GM23248 (cell line): ENCODE measurements at places on chromosomes 7 and 10. TPM values are rescaled to one million over a fixed set of nuclear protein-coding genes. Genes with fewer than 3 reads are reported as not detected.

DNA sequence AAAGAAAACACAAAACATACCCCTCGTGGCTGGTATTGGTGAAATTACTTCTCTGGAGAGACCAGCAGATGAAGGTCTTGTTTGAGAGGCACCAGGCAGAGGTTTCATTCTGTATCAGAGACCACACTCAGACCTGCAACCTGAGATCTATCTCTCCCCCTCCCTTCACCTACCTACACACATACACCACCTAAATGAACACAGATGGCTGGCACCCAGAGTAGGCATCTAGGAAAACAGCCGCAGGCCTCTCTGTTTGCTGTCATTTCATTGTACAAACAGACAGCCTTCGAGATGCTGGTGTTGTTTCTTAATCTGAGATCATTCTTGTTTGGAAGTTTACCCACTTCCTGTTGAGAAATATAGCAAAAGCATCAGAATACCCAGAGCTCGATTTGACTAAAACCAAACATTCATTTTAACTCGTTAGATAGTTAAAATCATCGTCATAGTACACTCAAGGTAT, 173.9 kb upstream of the SLC25A13 start:
- DNase-seq = no peak

- DNase-seq = peak; percentile 96
Observed at GRCh38 chr7:151687523-151688235, 168.0 kb upstream of the RHEB start.

Gene MRLN
- not detected in 2 replicates for total RNA-seq

DNA sequence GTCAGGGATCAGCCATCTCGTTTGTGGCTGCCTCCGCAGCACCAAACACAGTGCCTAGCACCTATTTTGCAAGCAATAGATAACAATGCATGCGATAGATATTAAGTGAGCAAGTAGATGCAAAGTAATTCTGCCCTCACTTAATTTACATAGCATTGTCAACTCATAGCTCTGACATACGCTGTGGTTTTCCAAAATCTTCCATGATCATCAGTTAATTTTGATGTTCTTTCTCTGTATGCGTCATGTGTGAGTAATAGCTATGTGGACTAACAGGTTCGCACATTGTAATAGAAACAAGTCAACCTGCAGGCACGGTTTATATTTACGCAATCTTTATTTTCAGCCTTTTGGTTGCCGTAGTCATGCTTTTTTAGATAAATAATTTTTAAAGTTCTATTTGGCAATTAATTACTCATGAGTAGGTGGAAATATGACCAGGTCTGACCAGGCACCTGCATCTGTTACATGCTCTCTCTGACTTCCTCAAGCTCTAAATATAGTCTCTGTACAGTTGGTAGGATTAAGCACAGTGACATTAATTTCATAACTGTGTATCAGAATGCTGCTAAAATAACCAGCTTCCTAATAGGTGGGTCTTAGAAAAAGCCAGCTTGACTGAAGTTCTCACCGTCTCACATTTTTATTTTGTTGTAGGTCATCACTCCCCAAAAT, 13.3 kb downstream of the MAP3K8 start:
- peak; percentile 93 for DNase-seq

DNA sequence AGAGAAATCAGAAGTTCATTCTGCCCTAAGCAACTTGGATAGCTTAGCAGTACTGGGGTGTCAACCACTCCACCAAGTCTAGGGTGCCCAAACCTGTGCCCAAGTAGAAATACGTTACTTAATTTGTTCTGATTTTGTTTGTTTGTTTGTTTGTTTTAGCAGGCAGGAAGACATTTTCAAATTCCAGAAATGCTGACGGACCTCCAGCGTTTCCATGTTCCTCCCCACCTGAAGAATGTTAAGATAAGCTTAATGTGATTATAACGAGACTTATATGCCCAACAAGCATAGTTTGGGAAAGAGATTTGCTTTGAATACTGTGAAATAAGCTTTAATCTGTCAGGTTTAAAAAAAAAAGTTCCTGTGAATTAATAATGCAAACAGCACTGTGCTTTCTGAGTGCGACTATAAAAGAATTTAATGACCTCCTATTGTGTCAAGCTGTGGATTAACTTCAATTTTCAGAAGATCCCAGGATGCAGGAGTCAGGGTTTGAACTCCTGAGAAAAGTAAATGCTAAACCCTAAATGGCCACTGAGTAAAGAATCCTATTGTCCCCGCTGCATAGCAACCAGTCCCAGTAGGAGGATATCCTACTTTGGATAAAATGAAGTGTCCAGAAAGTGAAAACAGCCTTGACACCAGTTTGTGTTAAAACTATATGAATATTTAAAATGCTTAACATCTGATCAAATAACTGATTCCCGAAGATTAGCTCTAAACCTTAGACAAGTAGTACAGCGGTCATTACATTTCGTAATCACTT, 56.5 kb downstream of the LYZL1 start:
- no peak for DNase-seq

DNA sequence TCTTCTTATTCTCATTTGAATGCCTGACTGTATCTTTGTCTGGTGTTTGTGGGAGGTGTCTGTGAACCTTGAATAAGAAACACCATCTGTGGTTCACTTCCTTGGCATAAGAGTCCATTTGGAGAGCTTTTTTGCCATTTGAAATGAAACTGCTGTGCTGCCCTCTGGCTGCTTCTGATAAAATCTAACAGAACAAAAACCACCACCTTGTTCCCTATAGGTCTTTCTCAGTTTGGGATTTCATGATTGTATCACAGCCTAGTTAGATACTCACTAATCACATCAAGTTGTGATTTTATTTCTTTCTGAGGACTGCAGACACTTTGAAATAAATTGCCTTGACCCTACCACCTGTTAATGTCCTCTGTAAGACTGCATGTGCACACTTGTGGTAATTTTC, 102.7 kb upstream of the FAM13C start:
- DNase-seq = peak; percentile 53

Gene PLXNA4
- 0.32 and 0.89 TPM in 2 replicates for total RNA-seq

- DNase-seq = peak; percentile 62
Observed at GRCh38 chr10:89563861-89564478, 28.6 kb upstream of the SLC16A12 start.

GRCh38 chr10:72981882-72982529, 27.4 kb upstream of the PLA2G12B start:
- DNase-seq = no peak

- no peak for DNase-seq
Observed at GRCh38 chr7:130090745-130091532, 20.6 kb downstream of the KLHDC10 start.

Gene VPS37D
- total RNA-seq = 3.5 and 5.9 TPM in 2 replicates

- peak; percentile 65 for DNase-seq
Observed at GRCh38 chr7:12754179-12754578, 66.7 kb downstream of the ARL4A start.

Gene PRSS37
- total RNA-seq = not detected in 2 replicates

- DNase-seq = no peak
Observed at GRCh38 chr10:90363799-90364483, 493.9 kb downstream of the HTR7 start.

Gene CAPZA2
- 170 and 201 TPM in 2 replicates for total RNA-seq

GRCh38 chr10:104122225-104123107, 495 bp downstream of the SFR1 start:
- DNase-seq = peak; percentile 60

Gene KDM7A
- total RNA-seq = 6.7 and 7.8 TPM in 2 replicates

DNA sequence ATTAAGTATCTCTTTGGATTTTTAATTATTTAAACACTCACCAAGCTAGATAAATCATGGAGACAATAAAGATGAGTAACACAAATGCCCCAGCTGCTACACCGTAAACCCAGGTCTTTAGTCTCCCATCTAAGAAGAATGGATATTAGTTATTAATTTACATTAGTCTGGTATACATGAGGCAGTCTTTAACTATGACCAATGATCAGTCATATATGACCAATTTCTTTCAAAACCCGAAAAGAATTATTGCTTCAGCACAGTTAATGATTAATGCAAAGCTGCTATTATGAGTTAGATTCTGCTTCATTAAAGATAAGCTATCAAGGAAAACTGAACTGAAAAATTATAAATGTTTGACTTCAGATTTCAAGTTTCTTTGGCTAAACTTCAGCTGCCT, 402.9 kb downstream of the PHF14 start:
- no peak for DNase-seq

DNA sequence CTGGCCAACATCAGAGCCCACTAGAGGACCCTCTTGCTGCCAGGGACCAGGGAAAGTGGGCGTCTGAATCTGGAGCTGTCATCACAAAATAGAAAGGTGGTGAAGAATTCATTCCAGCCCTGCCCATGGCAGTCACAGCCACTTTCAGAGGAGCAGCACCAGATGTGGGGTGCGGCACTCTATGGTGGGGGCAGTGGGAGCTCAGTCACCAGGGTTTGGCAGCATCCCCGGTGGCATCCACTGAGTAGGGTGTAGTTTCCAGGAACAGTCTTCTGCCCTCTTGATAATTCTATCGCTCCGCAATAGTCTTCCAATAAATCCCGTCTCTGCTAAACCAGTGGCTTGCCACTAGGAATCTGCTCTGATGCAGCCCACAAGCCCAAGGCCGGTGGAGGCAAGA, 108.5 kb upstream of the TCF7L2 start:
- no peak for DNase-seq

Gene RFC2
- 15.9 and 23.1 TPM in 2 replicates for total RNA-seq

GRCh38 chr10:43683451-43684291, 35.0 kb upstream of the ZNF32 start:
- DNase-seq = peak; percentile 58

DNA sequence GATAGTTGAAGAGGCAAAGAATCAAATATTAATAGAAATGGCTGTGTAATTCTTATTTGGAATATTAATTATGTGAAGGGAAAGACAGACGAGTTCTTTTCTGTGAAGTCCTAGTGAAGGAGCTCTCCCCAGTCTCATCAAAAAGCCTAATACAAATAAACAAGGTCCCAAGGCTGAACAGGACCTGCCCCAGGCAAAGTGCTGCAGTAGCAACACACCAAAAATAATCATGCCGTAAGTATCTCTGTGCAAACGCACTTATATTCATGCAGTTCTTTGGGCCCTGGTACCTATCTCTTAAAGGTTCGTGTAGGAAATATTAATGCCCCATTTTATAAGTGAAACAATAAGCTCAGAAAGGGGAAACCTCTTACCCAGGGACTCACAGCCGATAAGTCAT, 12.2 kb upstream of the CHST15 start:
- DNase-seq = no peak

GRCh38 chr10:1524540-1524939, 212.8 kb downstream of the ADARB2 start:
- no peak for DNase-seq
